ENCODE measurements at places on chromosomes 4 and X.

GRCh38 chr4:125986307-125986706 lies 671.6 kb downstream of the FAT4 start:
- no peak for DNase-seq

- DNase-seq, result no peak
These were observed 212.0 kb upstream of the KLF3 start for GRCh38 chr4:38452009-38452408.

DNA sequence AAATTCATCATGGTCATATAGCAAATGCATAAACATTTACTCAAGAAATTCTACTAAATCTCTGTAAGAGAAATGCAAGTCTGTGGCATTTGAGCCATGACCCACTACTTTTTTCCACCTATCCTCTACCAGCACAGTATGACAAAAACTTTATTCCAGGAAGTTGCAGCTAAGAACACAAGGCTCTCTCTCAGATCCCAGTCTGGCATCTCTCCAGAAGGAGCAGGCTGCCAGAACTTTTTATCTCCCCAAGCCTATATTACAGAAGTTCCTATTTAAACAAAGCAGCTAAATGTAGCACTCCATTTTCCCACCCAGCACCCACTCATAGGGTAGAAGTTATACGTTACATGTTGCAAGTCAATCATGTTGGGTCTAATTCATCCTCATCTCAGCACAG lies 49.3 kb upstream of the EPGN start:
- DNase-seq, result no peak

- DNase-seq, result no peak
These were observed 24.9 kb downstream of the CD99L2 start for GRCh38 chrX:150873616-150874015.

DNA sequence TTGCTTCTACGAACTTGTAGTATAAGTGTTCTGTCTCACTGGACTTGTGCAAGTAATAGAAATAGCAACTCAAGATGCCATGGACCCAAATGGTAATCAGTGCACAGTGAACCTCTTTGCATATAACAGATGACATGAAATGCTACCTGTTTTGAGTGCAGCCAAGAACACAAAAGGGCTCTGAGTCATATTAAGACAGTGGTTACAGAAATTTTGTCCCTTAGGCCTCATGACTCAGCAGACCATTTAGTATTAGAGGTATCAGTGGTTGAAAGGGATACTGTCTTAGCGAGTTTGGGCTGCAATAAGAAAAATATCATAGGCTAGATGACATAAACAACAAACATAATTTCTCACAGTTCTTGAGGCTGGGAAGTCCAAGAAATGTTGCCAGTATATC lies 502.9 kb upstream of the PCDH10 start:
- no peak for DNase-seq

- peak; percentile 26 for DNase-seq
These were observed 352.1 kb downstream of the KCNIP4 start for GRCh38 chr4:21596521-21596920.

GRCh38 chr4:38670939-38671591 lies 7.1 kb downstream of the KLF3 start:
- no peak for DNase-seq

DNA sequence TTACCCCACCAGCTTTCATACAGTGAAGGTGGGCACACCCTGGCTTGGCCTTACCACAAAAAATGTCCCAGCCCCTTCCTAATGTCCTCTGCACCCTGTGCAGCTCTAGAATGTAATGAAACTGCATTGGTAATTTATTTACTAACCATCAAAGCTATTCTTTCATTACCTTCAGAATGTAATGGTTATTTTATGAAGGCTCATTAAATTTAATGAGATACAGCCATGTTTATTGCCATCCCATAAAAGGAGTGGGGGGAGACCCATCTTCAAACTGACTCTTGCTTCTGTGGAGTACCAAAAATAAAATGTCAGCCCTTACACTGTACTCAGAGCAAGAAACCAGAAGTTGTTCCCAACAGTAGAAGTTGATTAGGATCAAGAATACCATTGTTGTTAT lies 25.0 kb downstream of the NKX6-1 start:
- DNase-seq, result no peak

GRCh38 chr4:37650481-37650880 lies 35.7 kb downstream of the RELL1 start:
- DNase-seq, result no peak

DNA sequence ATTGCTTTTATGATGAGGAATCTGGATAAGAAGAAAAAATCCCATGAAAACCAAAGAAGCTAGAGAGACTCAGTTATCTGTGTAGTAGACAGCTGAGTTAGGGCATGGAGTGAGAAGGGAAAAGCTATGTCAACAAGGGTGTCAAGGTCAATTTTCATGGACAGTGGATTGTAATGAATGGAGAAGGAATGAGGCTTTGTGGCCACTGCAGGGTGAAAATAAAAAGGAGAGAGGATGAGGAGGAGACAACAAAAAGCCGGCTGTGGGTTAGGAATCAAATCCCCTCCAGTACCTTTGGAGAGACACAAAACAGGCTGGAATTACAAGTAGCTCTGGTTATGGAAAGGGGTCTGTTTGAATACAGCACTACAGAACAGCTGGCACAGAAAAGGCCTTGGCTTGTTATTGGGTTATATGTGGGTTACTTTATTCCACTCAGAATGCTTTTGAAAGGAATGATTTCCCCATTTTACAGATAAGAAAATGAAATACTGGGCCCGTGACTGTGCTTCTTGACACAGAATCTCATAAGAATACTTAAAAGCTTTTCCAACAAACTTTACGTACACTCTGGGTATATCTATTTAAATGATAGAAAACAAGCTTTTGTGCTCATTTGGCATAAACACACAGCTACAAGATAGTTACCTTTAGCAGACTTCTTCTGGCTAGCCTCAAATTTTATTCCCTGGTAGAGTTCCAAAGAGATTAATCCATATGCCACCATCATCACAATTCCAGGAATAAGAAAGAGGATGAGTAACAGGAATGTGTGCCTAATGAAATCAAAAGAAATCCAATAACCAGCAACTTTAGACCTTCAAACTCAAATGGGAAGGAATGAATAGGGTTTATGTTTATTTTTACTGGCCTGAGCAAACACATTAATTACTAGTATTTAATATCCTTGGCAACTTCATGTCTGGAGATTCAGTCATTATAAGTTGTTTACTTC lies 7.5 kb downstream of the CCKAR start:
- DNase-seq, result no peak

- DNase-seq, result no peak
These were observed 880.6 kb upstream of the FRG1 start for GRCh38 chr4:189060104-189060503.

DNA sequence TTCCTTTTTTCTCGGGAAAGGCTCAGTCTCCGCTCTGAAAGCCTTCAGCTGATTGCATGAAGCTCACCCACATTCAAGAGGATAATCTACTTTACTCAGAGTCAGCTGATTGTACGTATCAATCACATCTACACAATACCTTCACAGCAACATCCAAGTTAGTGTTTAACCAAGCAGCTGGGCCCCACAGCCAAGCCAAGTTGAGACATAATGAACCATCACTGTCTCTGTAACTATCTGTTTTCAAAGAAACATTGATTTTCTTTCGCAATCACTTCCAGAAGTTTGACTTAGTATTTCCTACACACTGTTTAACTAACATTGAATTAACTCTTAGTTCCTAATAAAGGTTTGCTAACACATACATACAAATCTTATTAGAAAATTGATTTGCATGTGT lies 40.3 kb downstream of the RWDD4 start:
- DNase-seq, result no peak

DNA sequence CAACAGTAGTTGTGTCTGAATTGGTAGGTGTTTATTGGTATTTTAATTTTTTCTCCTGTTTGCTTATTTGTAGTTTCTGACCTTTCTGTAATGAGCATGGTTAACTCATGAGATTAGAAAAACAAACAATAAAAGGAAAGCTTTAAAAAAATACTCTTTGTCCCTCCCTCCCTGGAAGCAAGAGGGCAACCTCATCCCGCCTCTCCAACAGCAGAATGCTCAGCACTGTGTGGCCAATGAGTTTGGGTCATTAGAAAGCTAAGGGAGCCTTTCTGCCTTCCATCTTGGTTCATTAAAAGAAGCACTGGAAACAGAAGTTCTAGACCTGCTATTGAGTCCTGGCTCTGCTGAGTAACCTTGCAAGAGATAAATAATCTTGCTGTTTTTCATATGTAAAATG lies 33.9 kb downstream of the TRPC5 start:
- DNase-seq, result no peak

DNA sequence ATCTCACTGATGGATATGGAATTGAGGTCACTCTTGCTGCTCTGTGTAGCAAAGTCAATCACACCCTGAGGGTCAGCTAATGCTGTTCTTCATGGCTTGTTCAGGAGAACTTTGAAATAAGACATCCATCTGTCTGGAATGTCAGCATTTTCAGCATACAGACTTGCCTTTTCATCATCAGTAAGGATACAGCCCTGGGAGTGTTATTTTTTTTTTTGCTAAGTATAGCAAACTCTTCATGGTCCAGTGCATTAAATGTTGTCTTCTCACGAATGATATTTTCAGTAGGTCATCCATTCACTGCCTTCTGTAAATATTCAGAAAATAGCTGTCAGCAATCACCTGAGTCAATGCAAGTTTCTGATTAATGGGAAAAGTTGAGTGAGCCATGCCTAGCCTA lies 268.8 kb upstream of the SMIM31 start:
- DNase-seq, result no peak

GRCh38 chr4:114115526-114115925 lies 136.1 kb upstream of the ARSJ start:
- no peak for DNase-seq

DNA sequence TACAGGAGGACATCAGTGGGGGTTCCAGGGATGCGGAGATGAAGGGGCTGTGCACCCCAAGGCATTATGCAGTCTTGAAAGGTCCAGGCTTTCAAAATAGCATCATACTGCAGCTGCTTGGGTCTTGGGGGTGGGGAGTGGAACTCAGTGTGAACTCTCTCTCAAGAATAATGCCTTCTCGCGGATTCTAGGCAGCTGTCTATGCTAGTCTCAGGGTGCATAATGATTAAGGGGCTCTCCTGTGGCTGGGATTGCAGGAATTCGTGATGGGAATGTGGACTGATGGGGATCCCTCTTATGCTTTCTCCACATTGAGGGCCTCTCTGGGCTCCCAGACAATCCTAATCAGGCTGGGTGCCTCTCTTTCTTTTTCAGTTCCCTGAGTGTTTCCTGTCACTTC lies 172.2 kb upstream of the ARHGAP24 start:
- peak; percentile 2 for DNase-seq

- no peak for DNase-seq
These were observed 36.7 kb upstream of the SCOC start for GRCh38 chr4:140336730-140337129.

DNA sequence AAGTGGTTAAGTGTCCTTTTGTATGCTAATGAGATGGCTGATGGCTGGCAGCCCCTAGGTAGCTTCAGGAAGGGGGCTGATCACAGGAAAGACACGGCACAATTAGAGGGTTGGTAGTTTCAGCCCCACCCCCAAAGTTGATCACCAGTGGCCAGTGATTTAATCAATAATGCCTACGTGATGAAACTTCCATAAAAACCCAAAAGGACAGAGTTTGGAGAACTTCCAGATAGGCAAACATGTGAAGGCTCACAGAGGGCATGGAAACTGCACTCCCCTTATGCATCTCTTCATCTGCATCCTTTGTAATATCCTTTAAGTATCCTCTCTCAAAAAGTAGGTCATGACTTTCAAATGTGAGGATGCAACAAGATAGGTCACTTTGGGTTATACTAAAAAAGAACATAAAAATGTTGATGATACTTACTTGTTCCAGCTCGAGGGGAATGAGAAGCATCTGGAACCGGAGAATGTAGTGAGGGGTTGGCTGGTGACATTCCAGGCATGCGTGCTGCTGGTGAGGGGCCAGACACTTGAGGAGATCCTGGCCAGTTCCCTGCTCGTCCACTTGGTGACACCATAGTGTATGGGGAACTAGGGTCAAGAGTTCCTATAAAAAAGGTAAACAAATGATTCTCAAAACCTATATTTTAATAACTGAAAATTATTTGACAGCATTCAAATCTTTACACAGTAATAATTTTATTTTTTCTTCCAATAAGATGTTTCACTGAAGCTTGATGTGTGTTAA lies 16.7 kb upstream of the CXorf38 start:
- DNase-seq, result no peak

DNA sequence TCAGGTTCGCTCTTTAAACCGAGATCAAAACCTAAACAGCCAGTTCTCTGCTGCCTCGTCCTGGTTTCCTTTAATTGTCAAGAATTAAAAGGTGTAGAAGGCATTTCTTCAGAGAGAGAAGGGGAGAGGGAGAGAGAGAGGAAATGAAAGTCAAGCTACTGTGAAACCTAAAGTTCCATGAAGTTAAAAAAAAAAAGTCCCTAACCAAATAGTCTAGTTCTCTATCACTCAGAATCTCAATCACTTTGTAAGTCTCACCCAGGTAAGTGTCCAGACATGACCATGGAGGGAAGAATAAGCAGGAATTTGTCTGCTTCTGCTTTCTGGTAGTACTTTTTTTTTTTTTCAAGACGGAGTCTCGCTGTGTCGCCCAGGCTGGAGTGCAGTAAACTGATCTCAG lies 18.8 kb upstream of the SMIM14 start:
- no peak for DNase-seq

Data from putamen (tissue), 1 donor.